ENCODE measurements at places on chromosomes 1 and 21.

GRCh38 chr1:150002217-150002616, 8.3 kb downstream of the OTUD7B start:
- no peak for DNase-seq

- DNase-seq, result no peak
These were observed 15.1 kb downstream of the RNF19B start for GRCh38 chr1:32949519-32949918.

GRCh38 chr21:26743524-26743923, 101.7 kb downstream of the ADAMTS1 start:
- no peak for DNase-seq

DNA sequence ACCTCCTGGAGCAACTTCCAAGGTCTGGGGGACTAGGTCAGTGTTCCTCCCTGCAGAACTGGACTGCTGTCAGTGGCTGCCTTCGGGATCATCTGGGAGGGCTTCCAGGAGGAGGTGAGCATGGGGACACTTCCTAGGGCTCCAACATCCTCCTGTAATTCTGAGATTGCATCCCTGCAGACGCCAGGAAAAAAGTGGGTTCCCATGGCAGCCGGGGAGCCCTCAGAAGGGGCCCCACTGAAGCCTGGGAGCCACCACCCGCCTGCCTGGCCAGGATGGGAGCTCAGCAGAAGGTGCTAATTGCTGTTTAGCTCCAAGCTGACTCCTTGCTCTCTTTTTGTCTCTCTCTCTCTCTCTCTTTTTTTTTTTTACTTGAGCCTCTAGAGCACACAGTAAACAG, 16.1 kb upstream of the ARF1 start:
- no peak for DNase-seq

DNA sequence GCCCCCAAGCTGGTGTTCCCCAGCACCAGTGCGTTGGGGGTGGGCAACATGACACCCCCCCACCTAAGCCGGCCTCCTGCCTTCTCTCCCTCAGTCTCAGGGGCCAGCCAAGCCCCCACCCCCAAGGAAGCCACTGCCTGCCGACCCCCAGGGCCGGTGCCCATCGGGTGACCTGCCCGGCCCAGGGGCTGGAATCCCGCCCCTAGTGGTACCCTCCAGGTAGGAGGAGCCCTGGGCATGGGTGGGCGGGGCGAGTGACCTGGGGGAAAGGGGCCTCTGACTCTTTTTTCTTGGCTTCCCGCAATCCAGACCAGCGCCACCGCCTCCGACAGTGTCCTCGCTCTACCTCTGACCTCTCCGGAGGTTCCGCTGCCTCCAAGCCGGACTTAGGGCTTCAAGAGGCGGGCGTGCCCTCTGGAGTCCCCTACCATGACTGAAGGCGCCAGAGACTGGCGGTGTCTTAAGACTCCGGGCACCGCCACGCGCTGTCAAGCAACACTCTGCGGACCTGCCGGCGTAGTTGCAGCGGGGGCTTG, 1.3 kb upstream of the EFNA4 start:
- no peak for DNase-seq

DNA sequence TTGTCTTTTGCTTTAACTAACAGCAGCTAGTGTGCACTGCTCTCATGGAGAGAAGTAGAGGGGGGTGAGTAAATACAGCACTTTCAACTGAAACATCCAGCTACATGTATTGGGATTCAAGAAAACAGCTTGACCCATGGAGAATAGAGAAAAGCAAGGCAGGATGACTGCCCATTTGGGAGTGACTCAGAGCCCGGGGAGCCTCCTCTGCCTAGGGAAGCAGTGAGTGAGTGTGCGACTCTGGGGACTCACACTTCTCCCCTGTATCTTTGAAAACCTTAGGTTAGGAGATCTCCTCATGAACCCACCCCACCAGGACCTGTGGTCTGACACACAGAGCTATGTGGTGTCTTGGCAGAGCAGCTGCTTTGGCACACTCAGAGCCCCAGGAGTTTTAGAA, 82.0 kb upstream of the PTGFR start:
- peak; percentile 37 for DNase-seq

GRCh38 chr1:205536759-205537361, 32.4 kb downstream of the CDK18 start:
- DNase-seq, result no peak

Data from HCEC 1CT (cell line).